Fibroblast of skin of back (primary cell): ENCODE measurements at places on chromosomes 3 and 15.

- no peak for DNase-seq
Measured at GRCh38 chr3:52892625-52893311, 4.6 kb downstream of the STIMATE start.

DNA sequence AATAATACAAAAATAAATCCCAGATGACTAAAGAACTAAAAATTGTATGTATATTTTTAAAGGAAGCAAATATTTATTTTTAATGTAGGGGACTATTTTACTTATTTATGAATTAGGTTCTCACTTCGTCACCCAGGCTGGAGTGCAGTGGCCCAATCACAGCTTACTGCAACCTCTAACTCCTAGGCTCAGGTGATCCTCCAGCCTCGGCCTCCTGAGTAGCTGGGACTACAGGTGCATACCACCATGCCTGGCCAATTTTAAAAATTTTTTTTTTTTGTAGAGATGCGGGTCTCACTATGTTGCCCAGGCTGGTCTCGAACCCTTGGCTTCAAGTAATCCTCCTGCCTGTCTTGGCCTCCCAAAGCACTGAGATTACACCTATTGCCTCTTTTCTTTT, 42.6 kb downstream of the CMTM7 start:
- DNase-seq, result no peak

GRCh38 chr3:112814266-112814665, 32.4 kb downstream of the CD200R1L start:
- peak; percentile 82 for DNase-seq

DNA sequence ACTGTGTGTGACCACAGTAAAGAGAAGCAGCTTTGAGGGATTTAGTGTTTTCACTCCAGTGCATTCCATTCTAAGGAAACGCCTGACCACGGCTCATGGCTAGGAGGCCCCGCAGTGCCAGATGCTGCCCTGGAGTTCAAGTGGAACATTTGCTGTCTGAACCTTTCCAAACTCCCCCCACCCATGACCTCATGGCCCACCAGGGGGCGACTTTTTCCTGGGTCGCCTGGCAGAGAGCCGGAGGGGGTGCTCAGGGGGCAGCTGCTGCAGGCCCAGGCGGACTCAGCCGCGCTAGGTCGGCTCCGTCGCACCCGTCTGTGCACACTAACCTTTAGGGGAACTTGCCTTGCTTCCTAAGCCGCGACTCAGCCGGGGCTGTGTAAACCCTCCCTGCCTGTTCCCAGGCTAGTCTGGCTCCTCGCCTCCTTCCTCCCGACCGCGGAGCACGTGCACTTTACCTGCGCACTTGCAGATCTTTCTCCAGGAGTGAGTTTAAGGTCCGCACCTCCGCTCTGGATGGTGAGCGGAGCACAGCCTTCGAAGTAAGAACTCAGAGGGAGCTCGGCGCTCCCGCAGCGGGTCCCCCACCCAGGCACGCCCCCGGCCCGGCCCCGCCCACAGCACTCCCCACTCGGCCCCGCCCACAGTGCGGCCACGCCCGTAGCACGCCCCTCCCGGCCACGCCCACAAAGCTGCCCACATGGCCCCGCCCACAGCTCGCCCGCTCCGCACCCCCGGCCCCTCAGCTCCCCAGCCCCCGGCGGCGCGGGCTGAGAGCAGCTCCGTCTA, at the start of gene OCA2:
Gene OCA2, minus strand, starts transcription at position 550 of the 789 bp plus-strand sequence. CDS start 17,441 bp downstream, outside the sequence.
- peak; percentile 54 for DNase-seq

DNA sequence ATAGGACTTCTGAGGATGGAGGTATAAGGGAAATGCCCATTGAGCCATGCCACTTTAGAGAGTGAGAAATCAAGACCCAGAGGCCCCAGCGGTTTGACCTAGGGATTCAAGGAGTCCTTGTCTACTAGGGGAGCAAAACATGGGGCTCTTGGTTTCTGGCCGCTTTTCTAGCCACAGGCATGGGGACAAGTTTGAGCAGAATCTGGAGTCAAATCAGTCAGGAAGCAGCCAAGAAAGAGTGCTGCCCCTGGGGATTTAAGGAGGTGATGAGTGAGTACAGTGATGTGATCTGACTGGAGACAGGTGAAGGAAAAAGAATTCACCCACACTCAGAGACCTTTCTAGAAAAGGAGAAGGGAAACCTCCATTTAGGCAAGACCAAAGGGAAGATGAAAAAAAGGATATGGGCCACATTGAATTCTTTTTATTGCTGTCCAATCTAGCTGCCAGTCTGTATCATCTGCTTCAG, 244.0 kb upstream of the TBC1D5 start:
- no peak for DNase-seq

GRCh38 chr15:81724536-81724935, 321.3 kb downstream of the MEX3B start:
- peak; percentile 12 for DNase-seq

- DNase-seq, result no peak
Measured at GRCh38 chr15:67678993-67679392, 136.5 kb downstream of the MAP2K5 start.

DNA sequence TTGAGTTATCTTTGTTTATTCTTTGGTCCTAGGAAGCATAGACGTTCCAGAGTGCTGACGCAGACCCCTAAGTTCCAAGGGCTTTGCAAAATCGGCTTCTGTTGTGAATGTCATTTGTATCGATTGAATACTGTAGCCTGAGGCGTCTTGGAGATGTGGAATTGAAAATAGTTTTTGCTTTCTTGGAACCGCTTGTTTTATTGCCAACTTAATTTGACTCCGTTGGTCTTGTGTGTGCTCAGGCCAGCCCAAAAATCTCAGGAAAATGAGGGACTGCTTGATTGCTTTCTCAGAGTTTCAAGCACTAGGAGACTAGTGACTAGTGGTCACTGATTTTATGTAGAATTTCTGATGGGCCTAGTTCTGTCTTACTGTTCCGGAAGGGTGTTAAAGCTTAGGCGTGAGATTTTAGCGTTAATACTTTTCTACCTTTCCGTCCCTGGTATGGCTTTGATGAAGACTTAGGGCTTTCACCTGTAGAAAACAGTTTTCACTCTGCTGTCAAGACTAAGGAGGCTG, 263 bp upstream of the UTS2B start:
- DNase-seq, result peak; percentile 85

DNA sequence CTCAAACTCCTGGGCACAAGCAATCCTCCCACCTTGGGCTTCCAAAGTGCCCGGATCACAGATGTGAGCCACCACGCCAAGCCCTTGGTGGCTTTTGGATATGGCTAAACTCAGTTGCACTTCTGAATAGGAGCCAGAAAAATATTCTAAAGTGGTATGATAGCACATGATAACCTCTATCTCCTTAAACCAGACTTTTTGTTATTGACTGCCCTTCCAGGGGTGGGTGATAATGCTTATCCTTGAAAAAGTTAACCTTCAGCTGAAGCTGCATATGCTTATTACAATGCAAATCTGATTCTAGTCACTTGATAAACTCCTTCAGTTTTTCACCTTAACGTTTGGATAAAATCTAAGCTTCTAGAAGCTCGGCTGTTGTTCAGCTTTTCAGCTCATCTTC, 6.3 kb downstream of the CCNB2 start:
- DNase-seq, result no peak

GRCh38 chr15:57493351-57493750, 98.4 kb upstream of the MYZAP start:
- no peak for DNase-seq

DNA sequence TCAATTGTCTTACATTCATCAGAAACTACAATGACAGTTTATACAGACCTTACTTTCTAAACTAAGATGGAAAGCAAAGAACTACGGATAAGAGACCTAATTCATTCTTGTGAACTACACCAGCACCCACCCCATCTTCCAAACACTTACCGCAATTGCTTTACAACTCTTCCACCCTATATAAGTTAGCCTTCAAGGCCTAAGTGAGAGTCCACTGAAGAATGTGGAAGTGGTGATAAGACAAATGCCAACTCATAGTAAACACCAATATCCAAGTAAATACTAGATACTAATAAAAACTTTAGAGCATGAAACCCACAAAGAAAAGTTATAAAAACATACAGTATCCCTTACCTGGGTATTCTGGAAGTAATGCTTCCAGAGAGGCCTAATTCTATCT, 13.6 kb downstream of the ARF4 start:
- DNase-seq, result no peak

- DNase-seq, result no peak
Measured at GRCh38 chr3:86913160-86913559, 77.8 kb downstream of the VGLL3 start.

DNA sequence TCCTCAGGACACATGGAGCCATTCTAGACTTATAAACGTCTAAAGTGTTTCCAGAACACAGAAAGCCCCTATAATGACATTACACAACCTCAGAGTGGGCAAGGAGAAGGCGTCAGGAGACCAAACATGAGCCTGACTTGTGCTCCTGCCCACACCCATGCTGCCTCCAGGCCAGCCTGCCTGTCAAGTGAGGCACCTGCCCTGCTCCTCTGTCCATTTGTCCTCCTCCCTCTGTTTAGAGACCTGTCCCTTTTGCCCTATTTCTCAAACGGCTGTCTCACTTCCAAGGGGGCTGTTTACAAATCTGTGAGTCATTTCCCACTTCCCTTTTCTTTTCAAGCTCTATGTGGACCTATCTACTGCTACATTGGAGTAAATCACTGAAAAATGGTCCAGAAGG, 21.0 kb downstream of the ZDHHC3 start:
- DNase-seq, result no peak

DNA sequence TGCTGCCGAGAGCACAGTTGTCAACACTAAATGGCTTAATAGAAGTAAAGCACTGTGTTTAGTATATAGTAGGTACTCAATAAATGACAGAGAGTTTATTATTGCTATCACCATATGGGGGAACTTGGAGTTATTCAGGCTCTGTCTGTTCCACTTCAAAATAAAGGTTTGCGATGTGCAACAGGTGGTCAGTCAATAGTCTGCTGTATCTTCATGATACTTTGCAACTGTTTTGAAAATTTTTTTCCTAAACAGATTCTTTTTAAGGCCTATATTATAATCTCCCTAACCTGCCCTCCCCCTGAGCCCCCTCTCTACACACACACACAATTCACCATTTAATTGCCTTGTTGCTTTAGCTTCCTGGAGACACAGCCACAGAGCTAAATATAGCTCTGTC, 164.7 kb upstream of the NR2F2 start:
- no peak for DNase-seq

DNA sequence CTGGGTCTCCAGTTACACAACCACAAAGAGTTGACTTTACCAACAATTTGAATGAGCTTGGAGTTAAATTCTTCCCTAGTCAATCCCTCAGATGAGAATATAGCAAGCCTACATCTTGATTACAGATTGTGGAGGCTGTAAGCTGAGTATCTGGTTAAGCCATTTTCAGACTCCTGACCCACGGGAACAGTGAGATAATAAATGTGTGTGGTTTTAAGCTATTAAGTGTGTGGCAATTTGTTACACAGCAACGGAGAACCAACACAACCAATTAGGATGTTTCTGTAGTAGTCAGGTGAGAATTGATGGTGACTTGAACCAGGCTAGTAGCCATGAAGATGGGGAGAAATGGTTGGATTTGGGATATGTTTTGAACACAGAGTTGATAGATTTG, 37.7 kb upstream of the SLC4A7 start:
- DNase-seq, result no peak

DNA sequence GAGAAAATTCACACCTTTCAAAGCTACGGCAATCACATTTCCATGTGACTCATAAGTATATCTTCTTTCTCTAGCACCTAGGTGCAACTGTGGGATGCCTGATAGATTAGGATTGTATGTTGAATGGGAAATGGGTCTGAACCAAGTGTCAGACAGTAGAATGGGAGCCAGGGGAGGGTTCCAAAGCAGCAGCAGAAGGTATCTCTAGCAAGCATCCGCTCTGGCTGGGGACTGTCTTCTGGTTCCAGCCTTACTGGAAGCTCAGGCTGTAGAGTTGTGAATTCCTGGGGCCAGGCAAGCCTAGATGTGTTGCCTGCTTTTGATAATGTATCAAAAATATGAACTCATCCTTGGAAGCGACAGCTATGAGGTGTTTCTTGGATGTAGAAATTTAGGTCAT, 2.1 kb upstream of the CHL1 start:
- no peak for DNase-seq

DNA sequence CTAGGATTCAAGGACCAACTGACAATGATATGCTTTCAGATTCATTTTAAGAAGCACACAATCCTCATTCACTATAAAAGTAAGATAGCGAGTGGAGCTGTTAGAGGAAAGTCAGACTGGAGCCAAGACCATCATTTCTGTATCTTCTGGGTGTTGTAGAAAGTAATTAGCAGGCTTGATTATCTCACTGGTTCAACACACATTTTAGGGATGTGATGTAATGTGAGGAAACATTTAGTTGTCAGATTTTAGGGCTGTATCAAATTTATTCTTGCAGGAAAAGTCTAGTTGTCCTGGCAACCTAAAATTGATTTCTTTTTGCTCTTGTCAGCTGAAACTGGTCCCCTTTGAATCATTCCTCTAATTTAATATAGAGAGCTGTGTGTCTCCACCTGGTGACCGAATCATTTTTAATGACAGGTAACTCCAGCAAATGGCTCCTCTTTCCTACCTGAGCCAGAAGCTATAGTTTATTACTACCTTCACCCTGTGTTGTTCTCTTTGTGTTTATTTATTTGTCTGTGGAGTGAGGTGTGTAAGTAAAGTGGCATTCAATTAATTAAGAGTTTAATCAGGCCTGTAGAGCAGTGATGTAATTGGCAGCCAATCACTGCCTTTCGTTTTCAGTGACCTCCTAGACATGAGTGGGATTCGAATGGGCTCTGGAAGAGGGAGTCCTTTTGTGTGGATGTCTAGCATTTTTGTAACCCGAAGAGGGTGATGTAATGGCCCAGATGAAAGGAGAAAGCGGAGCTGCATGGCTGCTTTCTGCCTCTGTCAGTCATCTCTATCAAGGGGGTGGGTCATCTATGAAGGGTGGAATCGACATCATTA, 125.8 kb downstream of the LPP start:
- no peak for DNase-seq

- DNase-seq, result no peak
Measured at GRCh38 chr3:155737844-155738460, 6.9 kb downstream of the PLCH1 start.

DNA sequence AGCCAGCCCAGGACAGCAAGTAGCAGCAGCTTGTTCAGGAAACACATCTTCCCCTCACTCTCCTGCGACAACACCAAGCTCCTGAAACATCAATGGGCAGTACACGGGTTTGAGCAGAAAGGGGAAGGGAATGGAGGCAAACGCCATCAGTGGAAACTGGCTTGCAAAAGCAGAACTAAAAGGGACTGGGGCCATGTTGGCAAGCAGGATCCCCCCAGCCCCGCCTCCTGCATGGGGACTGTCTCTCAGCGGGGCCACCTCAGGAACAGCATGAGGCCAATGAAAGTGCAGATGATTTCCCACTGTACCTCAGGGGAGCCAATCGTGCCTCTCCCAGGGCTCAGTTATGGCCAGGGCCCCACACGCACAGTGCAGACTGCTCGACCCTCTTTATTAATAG, 6.8 kb downstream of the CDAN1 start:
- no peak for DNase-seq

GRCh38 chr3:21835264-21835663, 84.3 kb upstream of the ZNF385D start:
- peak; percentile 47 for DNase-seq

GRCh38 chr15:31262143-31262530, 64.5 kb upstream of the KLF13 start:
- DNase-seq, result no peak
